ENCODE measurements at places on chromosomes 2 and 18.

GRCh38 chr2:190540048-190540447 lies 5.5 kb upstream of the NEMP2 start:
- DNase-seq: no peak

- no peak for DNase-seq
These were observed 390.6 kb downstream of the ERBB4 start for GRCh38 chr2:212147921-212148513.

- no peak for DNase-seq
These were observed 175.3 kb upstream of the TCF4 start for GRCh38 chr18:55763298-55763697.

- no peak for DNase-seq
These were observed 251.3 kb downstream of the HDAC4 start for GRCh38 chr2:239149501-239149900.

- DNase-seq: no peak
These were observed 27.1 kb upstream of the FMNL2 start for GRCh38 chr2:152307863-152308262.

GRCh38 chr2:4914551-4914950 lies 777.6 kb upstream of the SOX11 start:
- DNase-seq: no peak

DNA sequence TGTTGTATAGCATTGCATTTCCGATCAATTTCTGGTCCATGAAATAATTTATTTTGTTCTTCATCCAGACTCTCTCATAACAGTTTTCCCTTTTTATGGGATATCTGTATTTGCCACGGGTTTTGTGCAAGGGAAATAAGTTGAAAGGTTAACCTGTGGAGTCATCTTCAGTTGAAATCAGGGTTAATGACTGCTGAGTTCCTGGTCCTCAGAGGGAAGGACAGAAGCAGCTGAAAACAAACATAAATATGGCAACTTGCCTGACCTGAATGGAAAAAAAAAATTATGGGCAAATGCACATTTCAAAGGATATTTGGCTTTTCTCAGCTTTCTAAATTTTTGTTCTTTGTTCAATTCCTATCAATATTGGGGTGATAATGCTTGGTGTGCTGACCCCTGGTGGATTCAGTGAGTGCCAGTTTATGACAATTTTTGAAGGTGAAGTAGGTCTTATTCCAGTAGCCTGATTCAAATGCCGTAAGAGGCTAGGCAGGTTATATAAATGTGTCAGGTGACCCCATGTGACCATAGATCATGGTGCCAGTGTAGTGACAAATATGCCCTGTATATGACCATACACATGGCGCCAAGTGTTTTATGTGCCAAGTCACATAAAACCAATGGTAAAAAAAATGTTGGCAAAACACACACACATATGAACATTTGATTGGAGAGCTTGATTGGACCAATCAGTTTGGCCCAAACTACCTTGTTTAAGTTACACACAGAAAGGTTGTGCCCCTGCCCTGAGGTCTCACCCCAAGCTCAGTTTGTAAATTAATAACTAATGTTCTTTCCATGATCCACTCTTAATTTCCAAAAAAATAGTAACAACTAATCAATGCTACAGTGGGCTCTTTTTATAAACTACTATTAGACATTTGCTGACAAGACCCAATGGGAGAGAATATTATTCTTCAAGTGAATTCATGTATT lies 47.6 kb upstream of the FAM124B start:
- no peak for DNase-seq

DNA sequence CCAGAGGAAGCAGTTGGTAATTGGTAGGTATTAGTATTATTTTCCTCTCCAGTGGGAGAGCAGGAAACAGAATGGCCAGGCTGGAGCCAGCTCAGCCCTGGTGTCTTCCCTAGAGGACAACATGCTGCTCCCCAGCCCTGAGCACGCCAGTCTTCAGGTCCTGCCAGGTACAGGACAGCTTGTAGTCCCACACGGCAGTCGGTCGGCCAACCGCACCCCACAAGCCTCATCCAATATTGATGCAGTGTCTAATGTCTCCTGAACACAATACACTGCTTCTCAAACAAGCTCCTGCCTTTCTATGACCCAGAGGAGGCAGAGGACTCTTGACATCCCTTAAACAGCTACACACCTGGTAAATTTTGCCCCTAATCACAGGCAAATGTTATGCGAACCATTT lies 71.0 kb upstream of the PPP1CB start:
- DNase-seq: no peak

GRCh38 chr2:53104263-53104662 lies 663.3 kb upstream of the CHAC2 start:
- DNase-seq: no peak

DNA sequence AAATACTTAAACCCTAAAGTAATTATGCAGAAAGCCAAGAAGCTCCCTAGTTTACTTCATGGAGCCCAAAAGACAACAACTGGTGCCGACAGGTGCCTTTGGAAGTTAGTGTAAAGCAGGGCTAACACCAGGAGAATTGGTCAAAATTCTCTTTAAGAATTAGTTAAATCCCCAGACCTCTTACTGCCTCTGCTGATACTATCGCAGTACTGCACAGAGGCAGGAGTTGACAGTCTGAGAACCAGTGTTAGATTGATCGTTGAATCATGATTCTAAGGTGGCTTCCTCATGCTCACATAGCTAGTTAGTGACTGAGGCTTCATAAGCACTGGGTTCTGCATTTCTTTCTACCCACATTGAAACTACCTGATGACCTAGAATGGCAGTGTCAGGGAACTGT lies 445.0 kb downstream of the XIRP2 start:
- DNase-seq: no peak

GRCh38 chr2:62724886-62725711 lies 19.6 kb downstream of the EHBP1 start:
- no peak for DNase-seq

GRCh38 chr2:85438201-85439024 lies 19.9 kb downstream of the SH2D6 start:
- DNase-seq: no peak

DNA sequence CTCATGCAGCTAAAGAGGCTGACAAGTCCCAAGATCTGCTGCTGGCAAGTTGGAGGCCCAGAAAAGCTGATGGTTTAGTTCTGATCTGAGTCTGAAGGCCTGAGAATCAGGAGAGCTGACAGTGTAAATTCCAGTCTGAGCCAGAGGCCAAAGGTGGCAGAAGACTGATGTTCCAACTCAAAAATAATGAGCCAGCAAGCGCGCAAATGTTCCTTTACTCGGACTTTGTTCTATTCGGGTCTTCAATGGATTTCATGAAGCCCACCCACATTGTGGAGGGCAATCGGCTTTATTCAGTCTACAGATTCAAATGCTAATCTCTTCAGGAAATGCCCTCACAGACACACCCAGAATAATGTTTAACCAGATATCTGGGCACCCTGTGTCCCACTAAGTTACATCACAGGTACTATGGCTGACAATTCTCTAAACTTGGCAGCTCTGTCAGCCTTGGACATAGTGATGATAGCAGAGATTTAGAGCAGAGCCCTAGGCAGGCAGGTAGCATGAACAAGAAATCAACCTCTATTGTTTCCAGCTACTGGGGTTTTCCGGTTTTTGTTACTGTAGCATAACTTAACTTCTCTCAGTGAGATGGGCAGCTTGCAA lies 318.5 kb downstream of the HRH4 start:
- DNase-seq: no peak

GRCh38 chr18:24089076-24089475 lies 49.8 kb upstream of the CABYR start:
- no peak for DNase-seq

DNA sequence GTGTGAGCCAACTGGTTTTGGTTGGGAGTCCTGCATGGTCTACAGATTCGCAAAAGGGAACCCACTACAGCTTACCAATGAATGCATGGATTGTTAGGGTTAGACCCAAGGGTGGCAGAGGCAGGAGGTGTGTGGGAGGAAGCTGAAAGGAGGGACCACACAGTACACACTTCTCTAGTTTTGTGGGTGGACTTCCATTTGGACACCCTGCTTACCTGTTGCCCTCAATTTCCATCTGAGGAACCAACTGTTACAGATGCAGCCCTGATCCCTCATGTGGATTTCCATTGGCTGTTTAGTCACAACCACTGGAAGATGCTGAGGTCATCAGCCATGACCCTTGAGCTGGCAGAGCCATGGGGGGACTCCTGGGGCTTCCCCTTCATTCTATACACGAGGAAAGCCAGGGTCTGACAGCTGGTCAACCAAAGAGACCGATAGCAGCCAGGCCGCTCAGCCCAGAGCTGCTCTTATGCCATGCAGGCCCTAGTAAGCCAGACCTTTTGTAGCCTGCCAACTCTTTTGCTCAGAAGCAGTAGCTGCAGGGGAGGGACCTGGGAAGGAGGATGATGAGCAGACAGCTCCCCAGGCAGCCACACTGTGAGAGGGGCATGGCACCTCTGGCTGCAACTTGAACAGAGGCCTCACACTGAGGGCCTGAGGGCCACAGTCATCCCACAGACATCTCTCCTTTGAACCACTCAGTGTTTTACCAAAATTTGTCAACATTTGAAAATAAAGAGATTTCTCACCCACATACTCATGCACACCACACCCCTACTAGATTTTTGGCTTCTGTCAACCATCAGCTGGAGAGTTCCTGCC lies 162.1 kb downstream of the SETBP1 start:
- DNase-seq: no peak

- DNase-seq: no peak
These were observed 353.5 kb upstream of the RGPD4 start for GRCh38 chr2:107473150-107473549.

DNA sequence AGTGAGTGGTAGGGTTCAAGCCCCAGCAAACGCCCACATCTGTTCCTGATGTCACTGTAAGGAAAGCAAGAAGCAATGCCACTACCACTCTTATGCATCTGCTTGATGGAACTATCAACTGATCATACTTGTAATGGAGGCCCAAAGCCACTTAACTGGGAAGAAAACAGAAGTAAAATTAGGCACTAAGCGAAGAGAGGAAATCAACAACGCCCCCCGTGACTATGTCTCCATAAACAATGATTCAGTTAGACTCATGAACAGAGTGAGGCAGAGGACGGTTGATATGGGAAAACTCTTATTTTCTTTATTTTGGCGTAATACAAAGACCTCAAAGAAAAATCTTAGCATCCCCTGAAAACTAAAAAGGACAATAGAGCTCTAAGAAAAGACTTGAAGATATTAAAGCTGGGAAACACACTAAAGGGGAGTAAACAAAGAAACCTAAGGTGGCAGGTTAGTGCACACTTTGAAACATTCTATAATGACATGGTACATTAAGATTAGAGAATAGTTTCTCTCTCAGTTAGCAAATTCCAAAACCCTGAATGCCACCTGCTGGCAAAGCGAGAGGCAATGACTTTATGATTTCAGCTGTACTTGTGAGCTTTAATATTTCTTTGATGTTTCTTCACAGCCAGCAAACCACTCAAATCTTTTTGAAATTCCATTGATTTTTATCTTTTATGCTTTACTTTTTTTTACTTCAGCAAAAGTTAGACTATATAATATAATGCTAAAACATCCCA lies 86.5 kb downstream of the LRP2 start:
- DNase-seq: no peak

- DNase-seq: no peak
These were observed 365 bp downstream of the NDUFB3 start for GRCh38 chr2:201072201-201072530.

DNA sequence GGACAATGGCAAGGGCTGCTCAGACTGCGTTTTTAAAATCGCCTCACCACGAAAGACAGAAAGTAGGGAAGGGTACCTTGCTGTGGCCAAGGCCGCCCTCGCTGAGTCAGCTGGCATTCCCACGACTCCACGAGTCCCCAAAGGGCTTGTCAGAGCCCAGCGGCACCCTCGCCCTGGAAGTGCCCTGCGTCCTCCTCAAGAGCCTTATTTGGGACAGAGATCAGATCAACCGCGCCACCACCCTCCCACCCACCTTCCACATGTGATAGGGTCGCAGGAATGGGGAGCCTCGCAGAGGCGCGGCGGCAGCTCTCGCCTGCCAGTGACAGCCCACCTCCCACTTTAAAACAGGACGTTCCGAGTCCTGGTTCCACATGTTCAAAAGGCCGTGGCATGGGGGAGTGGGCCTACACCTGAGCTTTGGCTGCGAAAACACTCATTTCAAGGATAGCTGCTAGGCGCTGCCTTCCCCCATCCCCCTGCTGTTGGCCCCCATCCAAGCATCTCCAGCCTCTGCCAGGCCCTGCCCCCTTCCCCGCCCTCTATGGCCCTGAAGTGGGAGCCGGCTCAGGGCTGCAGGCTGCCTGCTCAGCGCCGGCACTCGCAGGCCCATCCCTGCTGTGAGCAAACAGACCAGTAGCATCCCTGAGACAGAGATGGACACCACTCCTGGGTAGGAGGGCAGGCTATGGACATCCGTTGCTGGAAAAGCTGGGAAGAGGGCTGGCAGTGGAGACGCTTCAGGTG lies 38.1 kb upstream of the ARHGEF4 start:
- no peak for DNase-seq

GRCh38 chr18:55732227-55733106 lies 144.5 kb upstream of the TCF4 start:
- no peak for DNase-seq

GRCh38 chr18:3117493-3118192 lies 102.1 kb downstream of the MYOM1 start:
- DNase-seq: no peak

GRCh38 chr2:171389325-171389724 lies 44.5 kb downstream of the METTL8 start:
- DNase-seq: no peak

GRCh38 chr2:152577579-152577978 lies 139.7 kb downstream of the PRPF40A start:
- no peak for DNase-seq

DNA sequence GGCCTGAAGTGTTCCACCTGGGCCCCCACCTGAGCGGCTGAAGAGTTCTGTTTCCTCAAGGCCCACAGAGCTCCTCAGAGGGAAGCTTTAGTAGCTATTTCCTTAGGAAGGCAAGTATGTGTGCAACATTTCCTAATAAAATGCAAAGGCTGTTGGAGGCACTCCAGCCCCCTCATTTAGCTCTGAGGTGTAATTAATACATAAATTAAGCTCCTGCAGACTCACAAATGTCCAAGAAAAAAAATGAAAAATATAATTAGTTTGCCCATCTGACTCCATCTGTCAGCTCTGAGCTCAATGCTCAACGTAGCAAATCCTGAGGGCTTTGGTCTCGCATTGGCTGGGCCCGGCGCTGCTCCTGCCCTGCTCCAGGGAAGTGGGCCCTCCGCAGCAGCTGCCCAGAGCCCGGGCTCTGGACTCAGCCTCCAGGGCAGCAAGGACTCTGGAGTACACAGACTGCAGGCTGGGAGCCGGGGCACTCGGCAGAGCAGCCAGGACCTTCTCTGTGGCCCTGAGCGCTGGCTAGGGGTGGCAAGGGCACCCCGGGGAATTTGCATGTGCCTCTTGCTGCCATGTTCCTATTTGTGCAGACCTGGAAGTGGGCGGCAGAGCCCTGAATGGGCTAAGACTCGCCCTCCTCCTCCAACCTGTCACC lies 23.4 kb upstream of the C1QL2 start:
- DNase-seq: no peak

- DNase-seq: no peak
These were observed 68.3 kb downstream of the KCNF1 start for GRCh38 chr2:10980071-10980470.

DNA sequence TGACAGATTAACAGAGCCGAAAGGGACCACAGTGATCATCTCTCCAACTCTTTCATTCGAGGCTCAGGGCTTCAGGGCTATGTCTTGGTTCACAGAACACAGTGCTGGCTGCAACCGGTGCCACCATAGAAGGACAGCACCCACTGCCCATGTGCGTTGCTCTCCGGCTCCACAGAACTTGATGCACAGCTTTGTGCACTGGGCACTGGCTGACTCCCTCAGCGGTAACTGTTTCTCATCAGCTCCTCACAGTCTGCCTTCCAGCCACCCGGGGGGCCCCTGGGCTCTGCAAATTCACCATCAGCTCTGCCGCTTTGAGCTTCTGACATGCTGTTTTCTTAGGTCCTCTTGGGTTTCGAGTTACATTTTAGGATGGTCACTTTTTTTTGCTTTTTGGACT lies 124.3 kb upstream of the RAB12 start:
- no peak for DNase-seq
